ENCODE measurements at places on chromosomes 3 and 15. TPM values are rescaled to one million over a fixed set of nuclear protein-coding genes. Genes with fewer than 3 reads are reported as not detected.

GRCh38 chr15:65374821-65375401 is 2.9 kb downstream of the IGDCC3 start:
- DNase-seq, result no peak

DNA sequence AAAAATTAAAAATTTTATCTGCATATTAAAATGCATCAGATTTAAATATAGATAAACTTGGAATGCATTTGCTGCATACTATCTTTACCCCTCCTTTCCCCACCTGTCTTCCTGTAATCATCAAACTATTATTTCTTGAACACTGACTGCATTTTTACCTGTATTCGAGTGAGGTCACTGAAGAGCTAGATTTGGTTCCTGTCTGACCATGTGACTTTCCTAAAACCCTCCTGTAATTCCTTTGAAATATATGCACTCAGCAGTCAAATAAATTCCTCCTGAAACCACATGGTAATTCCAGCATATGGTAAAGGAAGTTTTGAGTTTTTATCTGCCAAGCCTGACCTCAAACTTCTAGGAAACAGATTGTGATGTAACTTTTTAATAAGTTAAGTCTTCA is 445.6 kb upstream of the FRG2C start:
- DNase-seq, result no peak

DNA sequence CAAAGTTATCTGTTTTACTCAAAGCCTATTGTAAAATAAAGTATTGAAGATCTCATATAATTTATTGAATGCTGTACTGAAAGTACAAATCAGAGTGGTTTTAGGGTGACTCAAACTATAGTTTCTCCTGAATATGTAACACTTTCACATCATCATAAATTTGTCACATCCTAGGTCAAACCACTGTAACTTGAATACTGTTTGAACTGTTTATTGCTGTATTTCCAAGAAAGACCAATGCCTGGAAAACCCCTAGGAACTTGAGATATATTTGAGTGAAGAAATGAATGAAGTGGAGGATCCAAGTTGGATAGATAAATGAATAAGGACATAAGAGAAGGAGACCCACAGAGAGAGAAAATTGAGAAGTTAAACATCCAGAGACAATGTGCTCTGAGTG is 348.2 kb downstream of the GRM7 start:
- no peak for DNase-seq

- no peak for DNase-seq
Observed at GRCh38 chr3:69442771-69443311, 57.0 kb upstream of the FRMD4B start.

DNA sequence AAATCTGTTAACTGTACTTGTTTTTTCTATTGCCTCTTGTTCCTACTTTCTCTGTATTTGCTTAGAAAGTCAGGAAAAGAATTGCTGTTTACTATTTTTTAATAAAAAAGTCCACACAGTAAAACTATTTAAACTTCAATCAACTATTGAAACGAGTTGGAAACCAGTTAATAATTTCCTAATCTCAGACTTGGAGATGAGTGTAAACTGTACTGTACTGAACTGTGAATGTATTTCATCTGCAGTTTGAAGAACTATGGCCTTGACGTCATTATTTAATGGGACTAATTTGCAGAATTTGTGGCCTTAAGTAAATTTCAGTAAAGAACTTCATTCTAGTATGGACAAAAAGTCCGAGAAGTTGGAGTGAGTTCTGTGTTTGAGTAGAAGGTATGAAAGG is 89.1 kb downstream of the LRRC28 start:
- DNase-seq, result no peak

- no peak for DNase-seq
Observed at GRCh38 chr3:121835465-121835801, 424 bp downstream of the EAF2 start.

DNA sequence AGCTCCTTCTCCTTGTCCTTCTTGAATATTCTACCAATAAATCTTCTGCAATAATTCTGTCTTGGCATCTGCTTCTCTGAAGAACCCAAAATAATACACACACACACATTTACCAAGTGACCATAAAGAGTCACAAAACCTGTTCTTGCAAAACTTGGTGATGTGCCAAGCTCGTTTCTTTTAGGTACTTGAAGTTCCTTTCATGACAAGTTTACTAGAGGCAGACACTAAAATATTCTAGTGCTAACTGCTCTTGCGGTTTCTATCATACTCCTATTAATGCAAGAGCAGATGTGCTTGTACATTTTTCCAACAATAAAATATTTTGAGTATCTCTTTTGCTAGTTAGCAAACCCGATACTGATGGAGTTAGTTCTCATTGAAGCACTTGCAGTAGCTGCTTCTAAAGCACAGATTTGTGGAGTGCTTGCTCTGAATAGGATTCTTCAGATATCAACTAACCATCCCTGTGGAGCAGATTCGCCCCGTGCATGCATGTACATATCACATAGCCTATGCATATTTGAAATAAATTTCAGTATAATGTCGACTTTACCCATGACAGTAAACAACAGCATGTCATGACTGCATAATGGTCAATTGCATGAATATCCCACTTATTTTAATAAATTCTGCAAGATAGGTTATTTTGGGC is 23.2 kb downstream of the HHLA2 start:
- no peak for DNase-seq

GRCh38 chr3:171190668-171191067 is 164.1 kb upstream of the SLC2A2 start:
- peak; percentile 64 for DNase-seq

DNA sequence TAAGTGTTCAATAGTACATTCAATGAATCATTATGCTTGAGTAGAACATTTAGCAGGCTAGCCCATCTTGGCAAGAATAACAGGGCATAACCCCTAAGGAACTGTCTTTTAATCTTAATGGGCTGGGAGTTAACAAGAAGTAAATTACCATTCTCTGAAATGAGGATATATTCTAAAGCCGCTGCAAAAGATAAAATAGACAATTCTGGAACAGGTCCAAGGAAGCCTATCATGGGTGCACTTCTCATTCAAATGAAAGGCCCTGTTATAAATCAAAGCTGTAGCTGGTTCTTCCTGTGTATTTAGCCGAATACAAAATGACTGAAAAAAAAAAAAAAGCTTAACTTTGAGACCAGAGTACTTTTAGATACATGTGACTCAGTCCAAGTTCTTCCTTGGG is 15.6 kb downstream of the MTHFS start:
- no peak for DNase-seq

DNA sequence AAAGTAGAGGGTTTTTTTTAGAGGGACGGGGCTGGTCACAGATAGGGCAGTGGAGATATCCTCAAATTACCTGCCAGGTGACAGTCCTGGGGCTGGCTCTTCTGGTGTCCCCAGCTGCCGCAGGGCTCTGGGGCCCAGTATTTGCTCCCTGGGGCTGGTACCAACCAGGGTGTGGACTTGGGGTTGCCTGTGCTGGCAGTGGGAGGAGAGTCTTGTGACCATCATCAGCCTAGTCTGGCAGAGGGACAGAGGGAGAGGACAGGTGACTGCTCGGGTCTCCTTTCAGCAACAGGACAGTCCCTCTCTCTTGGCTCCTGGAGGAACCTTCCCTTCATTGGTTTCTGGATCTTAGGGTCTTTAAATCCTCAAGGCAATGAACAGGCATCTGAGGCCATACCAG is 7.9 kb upstream of the RPP14 start:
- no peak for DNase-seq

GRCh38 chr3:193605876-193606275 is 12.9 kb downstream of the OPA1 start:
- DNase-seq, result peak; percentile 66

DNA sequence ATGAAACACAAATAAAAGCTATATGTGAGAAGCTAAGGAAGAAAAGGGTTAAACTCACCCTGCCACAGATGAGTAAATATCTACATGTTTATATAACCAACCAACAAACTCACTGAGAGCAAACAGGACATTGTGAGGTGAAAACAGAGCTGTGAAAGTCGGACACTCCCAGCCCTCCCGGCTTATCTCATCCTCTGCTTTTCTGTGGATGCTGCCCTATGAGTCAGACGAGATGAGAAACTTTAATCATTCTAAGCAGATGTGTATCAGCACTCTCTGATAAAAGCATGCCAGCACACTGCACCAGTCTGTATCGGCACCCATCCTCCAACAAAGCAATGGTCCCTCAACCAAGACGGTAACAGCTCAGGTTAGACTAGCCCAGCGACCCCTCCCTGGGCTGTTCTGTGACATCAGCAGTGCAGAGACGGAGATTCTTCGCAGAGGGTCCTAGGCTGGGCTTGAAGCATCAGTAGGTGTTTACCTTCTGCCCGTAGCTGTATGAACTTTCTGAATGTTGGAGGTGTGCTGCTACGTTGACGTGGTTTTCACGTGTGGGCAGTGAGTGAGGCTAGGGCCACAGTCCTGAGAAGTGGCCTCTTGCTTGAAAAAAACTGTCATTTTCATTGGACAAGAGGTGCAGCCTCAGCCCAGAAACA is 119.8 kb upstream of the ALDH1A3 start:
- DNase-seq, result peak; percentile 78

GRCh38 chr15:77807115-77807514 is 174.4 kb upstream of the LINGO1 start:
- peak; percentile 58 for DNase-seq

The ROPN1B gene
- total RNA-seq, result 0.27 TPM

The SPSB4 gene
- total RNA-seq, result 2.4 TPM

The PPP1R14D gene
- not detected for total RNA-seq

The CHL1 gene
- total RNA-seq, result not detected

The SRP14 gene
- total RNA-seq, result 242 TPM

The DUOXA2 gene
- not detected for total RNA-seq

The CCR8 gene
- not detected for total RNA-seq

The GRAMD2A gene
- total RNA-seq, result 0.77 TPM
